ENCODE measurements at places on chromosomes 6 and 20. TPM values are rescaled to one million over a fixed set of nuclear protein-coding genes. Genes with fewer than 3 reads are reported as not detected.

TUBB1 gene
- not detected for total RNA-seq

HSPA12B gene
- 0.17 TPM for total RNA-seq

SNAI1 gene
- total RNA-seq: 2.7 TPM

WFDC2 gene
- total RNA-seq: 1.6 TPM

SLC35D3 gene
- not detected for total RNA-seq

MRPL18 gene
- 127 TPM for total RNA-seq

ASCC3 gene
- 102 TPM for total RNA-seq

CASS4 gene
- total RNA-seq: not detected

EMILIN3 gene
- not detected for total RNA-seq

CLIC5 gene
- 3.5 TPM for total RNA-seq

RIPPLY2 gene
- total RNA-seq: not detected

PGC gene
- not detected for total RNA-seq

FOXF2 gene
- total RNA-seq: 0.05 TPM

CHRNA4 gene
- total RNA-seq: not detected

MAP3K5 gene
- total RNA-seq: 21.7 TPM

ELOVL4 gene
- 1.4 TPM for total RNA-seq

CGA gene
- total RNA-seq: not detected
